NT2/D1 (cell line): ENCODE measurements at places on chromosomes 4 and X.

- no peak for DNase-seq
Measured at GRCh38 chr4:87521319-87521718, 7.9 kb downstream of the SPARCL1 start.

DNA sequence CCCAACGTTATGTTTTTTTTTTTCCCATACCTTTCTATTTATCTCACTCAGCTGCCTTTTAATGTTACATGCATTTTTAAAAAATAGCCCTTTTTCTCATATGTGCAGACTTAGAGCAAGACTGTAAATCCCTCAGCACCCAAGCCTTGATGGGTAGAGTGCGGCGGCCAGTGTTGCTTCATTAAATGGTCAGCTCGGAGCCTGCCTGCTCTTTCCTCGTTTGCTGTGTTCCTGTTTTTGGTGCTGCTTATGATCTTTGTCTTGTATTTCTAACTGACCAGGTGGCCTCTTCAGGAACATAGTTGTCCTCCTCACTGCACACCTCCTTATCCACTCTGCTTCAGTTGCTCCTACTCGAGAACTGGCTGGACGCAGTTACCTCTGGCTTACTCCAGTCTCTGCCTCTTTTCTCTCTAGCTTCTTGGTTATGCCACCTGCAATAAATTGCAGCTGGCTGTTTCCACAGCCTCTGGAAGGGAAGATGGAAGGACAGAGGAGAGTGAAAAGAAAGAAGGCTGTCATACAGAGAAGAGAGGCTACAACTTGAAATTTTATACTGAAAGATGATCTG is 10.7 kb downstream of the RBPJ start:
- no peak for DNase-seq

DNA sequence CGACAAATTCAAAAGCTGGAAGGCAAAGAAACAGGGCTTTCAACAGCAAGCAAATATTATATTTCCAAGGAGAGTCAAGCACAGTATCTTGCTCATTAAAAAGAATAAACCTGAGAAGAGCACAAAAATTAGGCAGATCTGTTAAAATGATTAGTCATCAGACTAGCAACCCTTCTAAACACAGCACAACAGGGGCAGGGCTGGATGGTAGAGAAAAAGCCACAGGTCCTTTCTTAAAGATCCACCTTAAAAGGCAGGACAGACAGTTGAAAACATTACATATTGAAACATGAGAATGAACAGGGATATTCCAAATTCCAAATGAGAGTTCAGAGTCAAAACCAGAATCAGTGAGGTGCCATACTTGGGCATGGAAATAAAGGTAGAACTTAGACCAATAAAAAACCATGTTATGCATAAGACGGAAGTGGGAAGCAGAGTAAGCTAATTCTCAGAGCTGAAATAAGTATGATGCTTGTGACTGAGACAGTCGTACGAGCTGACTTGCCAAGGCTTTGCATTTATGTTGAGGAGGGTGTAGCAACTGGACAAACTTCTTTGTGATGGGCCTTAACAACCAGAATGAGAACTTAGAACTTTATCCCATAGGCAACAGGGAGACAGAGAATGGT is 126.9 kb upstream of the FAM9B start:
- DNase-seq, result no peak

DNA sequence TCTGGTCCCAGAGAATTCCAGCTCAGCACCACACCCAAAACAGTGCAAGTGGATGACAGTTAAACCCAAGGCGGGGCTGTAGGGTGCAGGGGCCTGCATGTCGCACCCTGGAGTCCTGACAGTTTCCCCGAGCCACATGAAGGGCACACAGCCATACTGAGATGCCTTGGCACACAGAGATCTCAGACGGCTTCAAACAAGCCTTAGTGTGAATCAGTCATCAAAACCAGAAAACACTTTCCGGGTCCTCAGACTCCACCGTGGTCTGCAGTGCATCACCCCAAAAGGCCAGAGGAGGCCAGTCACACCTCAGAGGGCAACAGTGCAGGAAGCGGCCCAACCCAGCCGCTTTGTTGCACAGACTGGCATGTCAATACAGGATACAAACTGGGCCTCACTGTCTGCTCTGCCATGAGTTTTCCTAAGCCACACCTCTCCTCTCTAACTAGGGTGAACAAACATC is 64.6 kb upstream of the ENPP6 start:
- DNase-seq, result no peak

- no peak for DNase-seq
Measured at GRCh38 chrX:40154853-40155588, 57.3 kb upstream of the BCOR start.

DNA sequence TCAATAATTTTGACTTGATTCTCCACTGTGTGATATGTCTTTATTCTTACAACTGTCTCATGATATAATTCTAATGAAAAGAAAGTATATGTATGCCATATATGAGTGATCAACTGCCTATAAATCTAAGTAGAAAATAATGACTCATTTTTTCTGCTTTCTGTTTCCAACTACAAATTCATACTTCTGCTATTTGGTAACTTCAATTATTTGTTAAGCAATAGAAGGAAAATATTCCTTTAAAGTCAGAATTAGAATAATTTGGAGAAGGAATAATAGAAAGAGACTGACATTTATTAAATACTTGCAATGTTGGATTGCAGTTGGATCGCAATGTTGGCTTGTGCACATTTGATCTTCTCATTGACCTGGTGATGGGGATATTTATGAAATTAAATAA is 204.2 kb upstream of the PACRGL start:
- no peak for DNase-seq

DNA sequence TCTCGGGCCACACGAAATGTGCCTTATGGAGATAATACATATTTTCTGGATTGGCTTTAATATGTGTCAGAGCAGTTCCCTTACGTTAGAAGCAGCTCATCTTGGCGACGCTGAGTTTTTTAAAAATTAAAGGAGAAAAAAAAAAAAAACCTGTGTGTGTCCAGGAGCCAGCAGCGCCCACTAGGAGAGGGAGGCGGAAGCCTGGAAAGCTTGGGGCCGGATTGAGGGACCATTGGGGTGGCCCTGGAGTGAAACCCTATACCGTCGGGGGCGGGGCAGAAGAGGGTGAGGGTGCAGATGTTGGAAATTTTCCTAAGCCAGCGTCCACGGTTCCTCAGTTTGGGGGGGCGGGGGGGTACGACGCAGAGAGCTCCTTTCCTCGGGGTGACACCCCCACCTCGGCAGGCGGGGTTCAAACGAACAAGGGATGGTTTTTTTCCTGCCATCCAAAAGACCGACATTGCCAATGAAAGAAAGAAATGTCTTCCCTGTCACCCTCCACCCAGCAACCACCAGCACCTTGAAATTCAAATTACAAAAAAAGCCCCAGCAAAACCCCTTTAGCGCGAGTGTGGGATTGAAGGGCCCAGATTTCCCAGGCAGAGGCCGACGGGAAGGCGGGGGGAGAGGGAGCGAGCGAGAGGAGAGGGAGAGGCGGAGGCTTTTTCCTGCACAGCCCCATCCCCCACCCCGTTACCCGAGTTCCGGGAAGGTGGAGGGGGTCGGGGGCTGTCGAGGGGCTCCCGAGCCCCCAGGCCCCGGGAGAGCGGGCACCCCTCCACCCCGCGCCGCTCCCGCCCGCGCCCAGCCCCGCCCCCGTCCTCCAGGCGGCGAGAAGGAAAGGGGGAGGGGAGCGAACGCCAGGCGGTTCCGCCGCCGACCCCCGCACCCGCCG is 859 bp downstream of the SMARCA1 start:
- DNase-seq, result no peak

DNA sequence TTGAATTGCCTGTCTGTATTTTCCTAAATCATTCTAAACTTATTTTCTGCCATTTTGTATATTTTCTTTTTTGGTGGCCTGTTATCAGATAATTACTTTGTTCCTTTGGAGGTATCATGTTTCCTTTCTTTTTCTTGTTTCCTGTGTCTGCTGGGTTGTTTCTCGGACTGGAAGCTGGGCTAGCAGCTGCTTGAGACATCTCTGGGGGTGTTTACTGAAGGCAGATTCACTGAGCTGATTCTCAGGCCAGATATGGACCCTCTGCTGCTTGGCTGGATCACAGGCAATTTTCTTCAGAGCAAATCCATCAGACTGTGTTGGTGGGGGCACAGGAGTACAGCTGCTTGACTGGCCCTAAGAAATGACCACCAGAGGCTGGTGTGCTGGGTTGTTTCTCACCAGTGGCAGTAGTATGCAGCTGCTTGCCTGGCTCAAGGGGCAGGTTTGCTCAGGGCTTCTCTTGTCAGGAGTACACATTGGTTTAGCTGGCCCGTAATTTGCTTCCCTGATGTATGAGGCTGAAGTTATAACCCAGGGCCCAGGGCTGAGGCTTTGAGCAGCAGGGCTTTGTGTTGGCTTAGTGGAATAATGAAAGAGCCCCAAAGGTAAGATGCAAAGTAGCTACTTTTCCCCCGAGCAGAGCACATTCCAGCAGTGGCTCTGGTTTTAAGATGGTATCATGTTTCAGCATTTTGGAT is 680.6 kb downstream of the TECRL start:
- DNase-seq, result no peak

GRCh38 chr4:13261486-13262257 is 222.5 kb downstream of the RAB28 start:
- no peak for DNase-seq

DNA sequence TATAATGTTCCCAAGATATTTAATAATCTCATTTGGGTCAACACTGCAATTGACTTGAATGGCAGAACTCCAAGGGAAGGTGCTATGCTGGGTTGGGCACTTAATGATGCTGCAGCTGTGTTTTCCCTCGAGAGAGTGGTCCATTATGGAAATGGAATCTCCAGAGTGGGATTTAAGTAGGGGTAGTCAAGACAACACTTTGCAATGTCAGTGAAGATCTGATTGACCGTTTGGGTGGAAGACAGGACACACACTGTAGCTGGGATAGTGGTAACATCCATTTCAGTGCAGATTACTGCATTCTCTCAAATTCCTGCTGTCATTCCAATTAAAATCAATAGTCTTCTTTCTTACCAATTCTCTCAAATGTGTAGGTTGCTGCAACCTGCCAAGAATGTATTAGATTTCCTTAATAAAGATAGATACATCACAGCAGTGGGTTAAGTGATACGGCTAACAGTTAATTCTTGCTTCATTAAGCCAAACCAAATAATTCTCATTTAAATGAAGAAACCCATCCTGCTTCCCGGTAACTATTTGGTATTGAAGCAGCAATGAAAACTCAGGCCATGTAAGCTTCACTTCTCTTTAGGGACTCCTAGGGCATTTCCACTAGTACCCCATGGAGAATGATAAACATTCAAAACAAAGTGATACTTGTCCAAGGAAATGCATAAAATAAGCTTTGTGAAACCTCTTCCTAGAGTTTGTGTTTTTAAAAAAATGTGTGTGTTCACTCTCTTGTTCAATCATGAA is 40.5 kb upstream of the RASGEF1B start:
- DNase-seq, result no peak

- no peak for DNase-seq
Measured at GRCh38 chrX:41881166-41881565, 42.2 kb downstream of the CASK start.

- DNase-seq, result no peak
Measured at GRCh38 chr4:4746444-4746843, 113.0 kb upstream of the MSX1 start.

GRCh38 chr4:76787898-76788297 is 110.0 kb downstream of the SOWAHB start:
- DNase-seq, result no peak

GRCh38 chr4:115272594-115272993 is 159.2 kb upstream of the NDST4 start:
- DNase-seq, result no peak

- no peak for DNase-seq
Measured at GRCh38 chr4:31005037-31005436, 284.9 kb downstream of the PCDH7 start.

DNA sequence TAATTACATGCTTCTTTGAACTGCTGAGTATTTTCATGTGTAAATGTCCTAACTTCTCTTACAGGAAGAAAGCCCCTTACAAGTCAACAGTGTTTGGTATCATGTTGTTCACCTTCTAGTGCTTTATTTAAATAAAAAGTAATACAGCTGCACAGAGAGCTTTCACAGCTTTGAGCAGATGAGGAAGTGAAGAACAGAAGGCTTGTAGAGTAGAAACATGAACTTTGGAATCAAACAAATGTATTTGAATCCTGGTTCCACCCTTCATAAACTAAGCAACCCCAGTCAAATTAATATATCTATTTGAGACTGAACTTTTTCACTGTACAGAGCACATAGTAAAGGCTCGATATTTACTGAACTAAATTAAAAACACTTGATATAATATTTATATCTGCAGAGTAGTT is 120.5 kb downstream of the CAMK2D start:
- no peak for DNase-seq

GRCh38 chrX:57422289-57422688 is 135.8 kb downstream of the FAAH2 start:
- no peak for DNase-seq
